ENCODE measurements at places on chromosomes 3 and 15.
A peak's percentile ranks its signal among the peaks of the same experiment; 100 is the strongest.

DNA sequence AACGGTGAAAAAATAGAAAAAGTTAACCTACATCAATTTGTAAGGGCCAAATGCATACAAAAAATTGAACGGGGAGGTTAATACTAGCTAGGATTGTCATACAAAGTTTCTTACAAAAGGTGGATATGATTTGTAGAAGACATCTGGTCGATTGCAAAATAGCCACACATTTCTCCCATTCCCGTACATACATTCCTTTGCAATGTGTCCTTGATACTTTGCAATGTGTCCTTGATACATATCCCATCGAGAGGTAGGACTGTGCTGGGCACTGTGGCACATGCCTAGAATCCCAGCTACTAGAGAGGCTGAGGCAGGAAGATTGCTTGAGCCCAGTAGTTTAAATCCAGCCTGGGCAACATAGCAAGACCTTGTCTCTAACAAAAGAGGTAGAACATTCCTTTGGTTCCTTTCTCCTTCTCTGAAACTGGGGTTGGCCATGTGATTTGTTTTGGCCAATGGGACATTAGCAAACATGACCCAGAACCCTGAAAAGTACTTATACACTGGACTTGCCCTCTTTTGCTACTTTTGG lies 9.5 kb downstream of the TTBK2 start:
- DNase-seq = no peak

DNA sequence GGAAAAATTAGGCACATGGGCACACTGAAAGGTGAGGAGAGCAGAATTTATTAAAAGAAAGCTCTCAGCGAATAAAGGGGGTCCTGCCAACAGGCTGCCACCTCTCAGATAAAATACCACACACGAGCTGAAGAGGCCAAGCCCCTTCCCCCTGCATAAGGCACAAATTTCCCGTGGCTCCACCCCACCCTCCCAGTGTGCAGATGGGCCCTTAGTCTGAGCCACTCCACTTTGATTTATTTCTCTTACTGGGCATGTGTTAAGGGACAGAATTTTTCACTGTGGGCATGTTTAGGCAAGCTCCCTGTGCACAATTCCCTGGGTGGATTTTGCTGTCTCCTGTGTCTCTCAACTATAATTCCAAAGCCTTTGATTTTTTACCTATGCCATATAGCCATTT lies 409.8 kb downstream of the TBL1XR1 start:
- no peak for DNase-seq

GRCh38 chr3:59992578-59992977 lies 942.8 kb upstream of the CFAP20DC start:
- DNase-seq = no peak

GRCh38 chr15:77525907-77526594 lies 105.4 kb downstream of the HMG20A start:
- DNase-seq = no peak

- no peak for DNase-seq
Measured at GRCh38 chr15:68431037-68431791, 749 bp downstream of the ITGA11 start.

- DNase-seq = no peak
Measured at GRCh38 chr3:128226186-128226725, 73.0 kb downstream of the EEFSEC start.

DNA sequence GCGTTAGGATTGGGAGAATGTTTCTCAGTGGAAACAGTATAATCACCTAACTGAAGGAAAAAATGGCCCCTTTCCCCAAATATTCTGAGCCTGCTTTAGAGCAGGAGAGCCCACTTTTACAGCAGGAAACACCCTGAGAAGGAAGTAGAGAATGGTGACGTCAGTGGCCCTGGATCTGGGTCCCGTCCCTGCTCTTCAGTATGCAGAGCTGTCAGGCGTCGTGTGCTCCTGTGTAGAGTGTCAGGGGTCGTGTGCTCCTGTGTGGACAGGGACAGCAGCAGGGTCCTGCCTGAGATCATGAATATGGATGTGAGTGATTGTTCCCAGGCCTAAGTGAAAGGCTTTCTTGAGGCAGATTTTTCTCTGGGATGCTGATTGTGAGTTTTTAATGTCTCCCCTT lies 45.2 kb downstream of the CGNL1 start:
- DNase-seq = no peak

GRCh38 chr15:74464216-74464615 lies 3.3 kb upstream of the UBL7 start:
- DNase-seq = no peak

GRCh38 chr15:68717951-68718350 lies 102.7 kb downstream of the ANP32A start:
- DNase-seq = no peak

- no peak for DNase-seq
Measured at GRCh38 chr3:183764847-183765731, 60.3 kb downstream of the MAP6D1 start.

GRCh38 chr3:116129187-116129946 lies 315.9 kb downstream of the LSAMP start:
- DNase-seq = no peak

GRCh38 chr3:12807601-12808359 lies 11.3 kb downstream of the CAND2 start:
- no peak for DNase-seq

GRCh38 chr15:67110361-67110781 lies 45.0 kb downstream of the SMAD3 start:
- DNase-seq = no peak

DNA sequence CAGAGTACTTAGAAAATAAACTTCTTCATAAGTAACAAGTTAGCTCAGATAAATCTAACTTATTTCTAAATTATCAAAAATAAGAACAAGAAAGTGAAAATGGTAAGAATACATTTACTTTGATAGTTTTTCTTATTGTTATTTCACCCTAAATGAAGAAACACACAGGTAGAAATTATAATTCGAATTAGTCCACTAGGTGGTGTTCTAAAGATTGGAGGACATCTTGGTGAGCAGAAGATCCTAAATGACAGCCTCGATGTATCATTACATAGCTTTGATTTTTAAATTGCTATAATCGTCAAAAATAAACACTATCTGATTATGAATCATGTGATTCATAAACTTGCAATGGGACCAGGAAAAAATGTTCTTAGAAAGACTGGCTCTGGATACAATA lies 280.8 kb upstream of the UBE2E2 start:
- DNase-seq = no peak

GRCh38 chr3:171358181-171358880 lies 101.9 kb downstream of the TNIK start:
- no peak for DNase-seq

DNA sequence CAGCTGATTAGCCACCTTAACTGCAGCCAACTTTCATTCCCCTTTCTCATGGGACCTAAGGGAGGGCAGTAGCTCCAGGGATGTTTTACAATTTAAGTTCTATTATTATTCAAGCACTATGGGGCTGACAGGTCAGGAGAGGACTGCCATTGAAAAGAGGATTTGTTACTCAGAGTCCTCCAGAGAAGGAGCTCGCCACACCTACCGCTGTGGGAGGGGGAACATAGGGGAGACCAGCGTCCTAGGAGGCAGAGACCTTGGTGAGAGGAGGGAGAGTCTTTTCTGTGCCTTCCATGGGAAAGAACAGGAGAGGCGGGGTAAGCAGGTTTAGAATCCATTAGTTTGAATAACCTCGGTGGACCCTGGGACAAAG lies 14.4 kb downstream of the ATP10A start:
- no peak for DNase-seq

- no peak for DNase-seq
Measured at GRCh38 chr3:127710155-127710941, 37.6 kb downstream of the ABTB1 start.

- DNase-seq = no peak
Measured at GRCh38 chr3:80677796-80678195, 910.0 kb upstream of the ROBO1 start.

DNA sequence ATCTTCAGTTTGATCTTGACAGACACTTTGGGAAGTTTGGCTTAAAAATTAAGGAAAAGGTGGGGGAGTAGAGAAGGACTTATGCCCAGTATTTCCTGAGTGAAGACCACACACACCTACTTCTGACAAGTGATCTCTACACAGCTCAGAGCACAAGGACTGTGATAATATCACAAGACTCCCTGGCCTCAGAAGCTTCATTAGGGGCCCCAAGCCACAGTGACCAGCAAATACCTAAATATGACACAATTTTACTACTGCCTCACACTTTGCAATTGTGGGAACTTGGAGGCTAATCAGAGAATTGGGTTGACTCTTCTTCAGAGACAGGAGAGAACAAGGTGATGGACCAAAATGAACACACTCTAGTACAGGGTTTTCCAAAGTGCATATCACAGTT lies 2.6 kb downstream of the ILDR1 start:
- DNase-seq = no peak

DNA sequence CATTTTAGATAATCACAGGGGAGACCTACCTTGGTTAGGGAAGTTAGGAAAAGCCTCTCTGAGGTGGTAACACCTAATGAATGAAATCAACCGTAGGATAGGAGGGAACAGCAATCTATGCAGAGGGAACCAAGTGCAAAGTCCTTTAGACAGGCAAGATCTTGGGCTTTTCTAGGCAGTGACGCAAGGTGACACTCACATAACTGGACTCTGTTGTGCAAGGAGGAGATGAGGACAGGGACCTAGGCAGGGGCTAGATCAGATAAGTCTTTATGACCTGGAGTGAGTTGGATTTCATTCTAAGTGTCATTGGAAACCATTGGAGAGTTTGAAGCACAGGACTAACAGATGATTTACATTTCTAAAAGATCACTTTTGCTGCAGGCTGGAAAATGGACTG lies 4.6 kb upstream of the LMOD3 start:
- no peak for DNase-seq

DNA sequence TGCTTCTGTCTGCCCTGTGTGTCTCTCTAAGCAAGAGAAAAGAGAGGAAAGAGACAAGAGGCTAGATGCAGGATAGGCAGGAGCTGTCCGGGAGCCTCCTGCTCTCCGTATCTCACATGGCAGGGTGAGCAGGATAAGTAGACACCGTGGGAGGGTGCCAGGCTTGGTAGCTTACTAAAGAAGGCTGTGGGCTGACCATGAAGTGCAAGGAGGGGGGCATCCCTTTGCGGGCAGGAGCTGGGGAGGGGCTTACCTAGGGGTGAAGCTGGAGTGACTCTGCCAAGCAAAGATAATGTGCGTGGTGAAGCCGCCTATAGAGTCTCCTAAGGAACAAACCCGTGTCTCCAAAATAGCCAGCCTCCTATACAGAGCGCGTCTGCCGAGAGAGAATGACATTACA lies 33.7 kb upstream of the TMC3 start:
- DNase-seq = no peak

GRCh38 chr15:41417418-41418195 lies 712 bp downstream of the RTF1 start:
- DNase-seq = no peak

DNA sequence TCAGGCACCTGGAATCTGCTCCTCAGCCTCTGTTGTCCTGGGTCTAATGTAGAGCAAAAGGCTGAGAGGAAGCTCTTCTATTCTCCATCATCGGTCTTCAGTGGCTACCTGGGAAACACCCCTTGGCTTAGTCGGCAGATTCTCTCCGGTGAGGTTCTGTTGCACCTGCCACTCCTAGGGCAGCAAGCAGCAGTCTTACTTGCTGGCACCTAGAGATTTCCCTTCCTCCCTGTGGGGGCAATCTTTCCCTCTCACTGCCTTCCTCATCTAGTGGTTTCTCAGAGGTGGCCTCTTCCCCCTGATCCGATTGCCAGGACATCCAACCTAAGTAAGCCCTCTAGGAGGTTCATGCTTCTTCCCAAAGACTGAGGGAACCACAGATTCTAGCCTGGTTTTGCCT lies 60.8 kb downstream of the PLS1 start:
- no peak for DNase-seq

DNA sequence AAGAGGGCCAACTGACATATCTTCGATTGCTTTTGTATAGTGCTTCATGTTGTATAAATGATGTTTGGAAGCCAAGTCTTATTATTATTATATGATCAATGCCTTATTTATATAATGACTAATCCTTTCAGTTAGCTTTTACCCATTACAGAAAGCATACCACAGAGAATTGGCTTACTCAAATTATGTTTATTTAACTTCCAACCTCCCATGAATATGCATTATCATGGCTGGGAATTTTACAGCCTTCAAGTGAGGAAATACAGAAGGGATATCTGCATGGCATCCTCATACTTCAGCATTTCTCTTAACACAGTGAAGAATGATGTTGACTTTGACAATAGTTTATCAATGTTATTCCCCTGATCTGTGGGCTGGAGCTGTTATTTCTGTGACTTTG lies 225.9 kb upstream of the GAP43 start:
- no peak for DNase-seq

DNA sequence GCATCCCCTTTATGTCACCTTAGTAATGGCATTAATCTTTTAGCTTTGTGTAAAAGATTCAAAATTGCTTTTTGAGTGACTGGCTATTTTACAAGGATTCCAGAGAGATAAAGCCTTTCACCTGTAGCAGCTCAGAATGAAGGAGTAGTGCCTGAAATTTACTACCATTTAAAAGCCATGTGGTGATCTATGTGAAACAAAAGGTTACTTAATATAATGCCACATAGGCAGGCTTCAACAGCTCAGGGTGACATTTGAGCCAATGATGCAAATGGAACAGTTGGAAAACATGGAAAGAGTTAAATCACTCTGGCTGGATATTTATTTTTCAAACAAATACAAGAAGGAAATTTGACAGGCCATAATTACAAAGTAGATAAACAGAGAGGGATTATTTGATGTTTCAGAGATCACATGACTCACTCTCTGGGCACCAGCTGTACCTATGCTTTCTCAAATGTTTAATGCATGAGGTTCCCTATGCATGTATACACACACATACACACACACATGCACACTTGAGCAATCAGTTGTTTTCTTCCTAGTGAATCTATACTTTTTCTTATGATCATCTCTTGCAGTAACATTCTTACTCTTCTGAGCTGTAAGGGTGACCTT lies 171.5 kb downstream of the ZMAT3 start:
- no peak for DNase-seq

GRCh38 chr15:38647683-38648082 lies 83.1 kb upstream of the RASGRP1 start:
- DNase-seq = peak; percentile 13

DNA sequence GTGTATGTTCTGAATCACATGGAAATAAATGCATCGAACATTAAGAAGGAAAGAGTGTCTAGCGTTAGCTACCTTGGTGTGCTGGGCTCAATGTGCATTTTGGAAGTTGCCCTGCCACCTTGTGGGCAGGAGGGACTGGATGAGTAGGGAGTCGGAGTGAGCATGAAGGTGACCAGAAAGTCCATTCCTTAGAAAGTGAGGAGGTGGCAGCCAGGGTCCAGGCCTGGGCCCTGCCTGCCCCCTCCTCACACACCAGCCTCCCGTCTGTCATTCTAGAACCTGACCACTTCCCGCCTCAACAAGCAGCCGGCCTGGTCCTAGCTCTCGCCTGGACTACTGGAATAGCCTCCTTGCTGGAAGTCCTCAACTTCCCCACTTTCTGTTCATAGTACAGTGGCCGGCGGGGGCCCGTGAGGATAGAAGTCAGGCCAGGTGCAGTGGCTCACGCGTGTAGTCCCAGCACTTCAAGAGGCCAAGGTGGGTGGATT lies 10.2 kb upstream of the GATA2 start:
- DNase-seq = no peak

- no peak for DNase-seq
Measured at GRCh38 chr15:88830016-88830415, 26.8 kb downstream of the ACAN start.

GRCh38 chr3:99393961-99394360 lies 244.4 kb upstream of the COL8A1 start:
- DNase-seq = no peak

- DNase-seq = no peak
Measured at GRCh38 chr3:132553826-132554225, 43.2 kb upstream of the ACKR4 start.

- no peak for DNase-seq
Measured at GRCh38 chr15:70382009-70382749, 284.5 kb upstream of the TLE3 start.

GRCh38 chr3:194946091-194946490 lies 260.4 kb downstream of the FAM43A start:
- DNase-seq = no peak

- DNase-seq = no peak
Measured at GRCh38 chr3:101200461-101200860, 119.9 kb downstream of the IMPG2 start.
